ENCODE measurements at places on chromosomes 16 and 17.

- DNase-seq: no peak
These were observed 12.9 kb downstream of the TTYH2 start for GRCh38 chr17:74226252-74226651.

GRCh38 chr17:32287804-32288511 is 22.3 kb downstream of the RHBDL3 start:
- DNase-seq: no peak

DNA sequence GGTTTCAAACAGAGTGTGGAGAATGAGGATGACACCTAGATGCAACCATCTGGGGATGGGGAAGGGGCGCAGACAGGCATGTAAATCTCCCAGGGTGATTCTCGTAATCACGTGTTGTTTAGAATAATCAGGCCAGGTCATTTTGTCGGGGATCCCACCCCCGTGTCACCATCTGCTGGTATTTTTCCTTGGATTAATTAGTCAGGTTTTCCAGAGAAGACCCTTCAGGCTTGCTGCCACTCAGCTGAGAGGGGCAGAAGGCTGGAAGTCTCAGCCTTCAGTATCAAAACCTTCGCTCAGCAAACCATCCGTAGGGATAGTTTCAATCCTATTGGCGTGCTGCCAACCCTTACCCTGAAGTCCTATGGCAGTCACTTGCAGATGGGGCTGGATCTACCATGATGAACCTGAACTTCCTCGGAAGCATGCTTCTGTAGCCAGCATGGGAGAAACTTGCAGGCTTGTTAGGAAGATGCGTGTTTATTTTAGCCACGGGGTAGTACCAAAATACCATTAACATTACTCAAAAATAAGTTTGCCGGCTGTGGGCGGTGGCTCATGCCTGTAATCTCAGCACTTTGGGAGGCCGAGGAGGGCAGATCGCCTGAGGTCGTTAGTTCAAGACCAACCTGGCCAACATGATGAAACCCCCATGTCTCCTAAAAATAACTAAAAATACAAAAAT is 7.5 kb upstream of the ADCY9 start:
- no peak for DNase-seq

DNA sequence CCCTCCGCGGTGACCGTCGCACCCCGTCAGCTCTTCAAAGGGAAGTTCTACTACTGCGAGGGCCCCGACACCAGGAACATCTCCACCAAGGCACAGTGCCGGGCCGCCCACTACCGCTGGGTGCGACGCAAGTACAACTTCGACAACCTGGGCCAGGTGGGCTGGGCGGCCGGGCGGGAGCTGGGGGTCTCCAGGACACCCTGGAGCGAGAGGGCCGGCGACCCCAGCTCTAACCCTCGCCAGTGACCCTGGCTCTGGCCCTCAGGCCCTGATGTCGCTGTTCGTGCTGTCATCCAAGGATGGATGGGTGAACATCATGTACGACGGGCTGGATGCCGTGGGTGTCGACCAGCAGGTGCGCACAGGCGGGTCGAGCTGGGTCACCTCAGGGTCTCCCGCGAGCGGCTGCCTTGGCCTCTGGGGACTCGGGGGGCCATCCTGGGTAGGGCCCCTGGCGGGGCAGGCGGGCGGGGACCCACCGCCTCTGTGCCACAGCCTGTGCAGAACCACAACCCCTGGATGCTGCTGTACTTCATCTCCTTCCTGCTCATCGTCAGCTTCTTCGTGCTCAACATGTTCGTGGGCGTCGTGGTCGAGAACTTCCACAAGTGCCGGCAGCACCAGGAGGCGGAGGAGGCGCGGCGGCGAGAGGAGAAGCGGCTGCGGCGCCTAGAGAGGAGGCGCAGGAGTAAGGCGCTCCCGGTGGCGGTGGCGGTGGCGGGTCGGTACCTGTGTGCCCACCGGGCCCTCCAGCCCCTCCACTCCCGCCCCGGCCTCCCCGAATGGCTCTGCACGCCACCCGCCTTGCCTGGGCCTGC is 13.4 kb downstream of the TPSG1 start:
- no peak for DNase-seq

DNA sequence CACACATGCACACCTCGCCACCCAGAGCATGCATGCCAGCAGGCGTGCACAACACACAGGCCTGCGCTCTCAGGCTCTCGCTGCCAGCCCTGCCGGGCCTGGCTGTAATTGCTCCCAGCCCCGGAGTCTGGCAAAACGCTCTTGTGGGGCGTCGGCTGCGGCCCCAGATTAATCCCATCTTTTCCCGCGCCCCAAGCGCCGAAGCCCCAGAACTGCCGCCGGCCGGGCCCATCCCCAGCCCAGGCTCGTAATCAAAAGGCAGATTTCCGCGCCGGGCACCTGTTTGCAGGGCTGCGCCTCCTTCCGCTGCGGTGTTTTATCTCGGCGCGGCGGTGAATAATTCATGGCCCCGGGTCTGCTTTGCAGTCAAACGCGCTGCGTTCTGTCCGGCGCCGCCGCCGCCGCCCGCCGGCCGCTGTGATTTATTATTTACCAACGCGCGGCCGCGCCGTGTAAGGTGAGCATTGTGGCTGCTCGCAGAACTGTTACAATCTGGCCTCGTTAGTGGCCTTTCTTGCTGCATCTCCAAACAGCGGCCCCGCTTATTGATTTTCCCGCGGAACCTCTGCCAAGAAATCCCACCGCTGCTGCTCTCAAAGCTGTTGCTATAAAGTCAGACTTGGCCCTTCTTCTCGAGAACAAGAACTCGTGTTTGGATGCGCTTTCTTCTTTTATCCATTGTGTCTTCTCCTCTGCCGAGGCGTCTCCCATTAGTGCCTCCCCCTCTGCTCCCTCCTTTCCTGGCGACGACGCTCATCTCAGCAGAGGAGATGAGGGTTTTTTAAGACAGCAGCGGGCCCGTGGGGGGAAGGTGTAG is 126.1 kb downstream of the IRX5 start:
- peak; percentile 14 for DNase-seq

GRCh38 chr17:36856903-36857381 is 80.3 kb upstream of the LHX1 start:
- DNase-seq: no peak

DNA sequence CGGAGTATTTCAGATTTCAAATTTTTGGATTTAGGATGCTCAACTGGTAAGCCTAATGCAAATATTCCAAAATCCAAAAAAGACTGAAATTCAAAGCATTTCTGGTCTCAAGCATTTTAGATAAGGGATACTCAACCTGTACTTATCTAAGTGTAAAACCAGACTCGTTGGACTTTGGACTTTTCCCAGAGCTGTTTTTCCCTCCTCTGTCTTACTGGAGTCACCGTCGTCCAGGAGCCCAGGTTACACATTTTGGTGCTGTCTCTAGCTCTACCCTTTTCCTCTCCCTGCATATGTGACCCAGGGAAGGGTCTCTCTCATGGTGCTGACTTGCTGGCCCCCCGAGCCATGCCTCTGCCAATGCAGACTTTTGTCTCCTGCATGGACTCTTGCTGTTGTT is 46.0 kb upstream of the MMP2 start:
- DNase-seq: no peak

GRCh38 chr16:49463529-49463928 is 89.9 kb downstream of the C16orf78 start:
- peak; percentile 67 for DNase-seq

GRCh38 chr16:53094013-53094630 is 39.3 kb downstream of the CHD9 start:
- no peak for DNase-seq

GRCh38 chr16:68696514-68696913 is 40.6 kb upstream of the CDH1 start:
- no peak for DNase-seq

- no peak for DNase-seq
These were observed 14.7 kb downstream of the CA7 start for GRCh38 chr16:66858740-66859396.

GRCh38 chr17:18314059-18314730 is 599 bp downstream of the TOP3A start:
- DNase-seq: no peak

GRCh38 chr17:57243171-57243622 is 13.1 kb upstream of the MSI2 start:
- peak; percentile 84 for DNase-seq

All from stimulated activated CD4-positive, alpha-beta T cell treated with anti-CD3 and anti-CD28 coated beads, Interleukin-2, amount 100 ng/mL, for 24 hours (primary cell).